ENCODE measurements at places on chromosomes 5 and 9.

GRCh38 chr5:161299053-161299452 is 247.5 kb downstream of the GABRB2 start:
- no peak for DNase-seq

GRCh38 chr5:92222449-92222848 is 839.3 kb upstream of the ARRDC3 start:
- DNase-seq: no peak

DNA sequence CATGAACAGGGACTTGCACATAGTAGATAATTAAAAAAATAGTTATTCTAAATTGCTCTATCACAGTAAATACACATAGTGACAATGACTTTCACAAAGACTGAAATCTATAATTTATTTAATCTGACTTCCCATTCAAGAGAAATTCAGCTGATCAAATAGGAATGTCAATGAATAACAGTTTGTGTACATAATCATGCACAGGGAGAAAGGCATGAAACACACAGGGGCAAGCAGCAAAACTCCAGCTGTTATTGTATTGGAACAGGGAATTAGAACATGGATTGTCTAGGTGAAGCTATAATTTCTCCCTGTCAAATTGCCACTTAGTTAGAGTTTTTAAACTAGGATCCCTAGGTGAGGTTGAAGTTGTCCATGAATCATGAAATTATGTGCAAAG is 99.9 kb downstream of the HCN1 start:
- DNase-seq: no peak

DNA sequence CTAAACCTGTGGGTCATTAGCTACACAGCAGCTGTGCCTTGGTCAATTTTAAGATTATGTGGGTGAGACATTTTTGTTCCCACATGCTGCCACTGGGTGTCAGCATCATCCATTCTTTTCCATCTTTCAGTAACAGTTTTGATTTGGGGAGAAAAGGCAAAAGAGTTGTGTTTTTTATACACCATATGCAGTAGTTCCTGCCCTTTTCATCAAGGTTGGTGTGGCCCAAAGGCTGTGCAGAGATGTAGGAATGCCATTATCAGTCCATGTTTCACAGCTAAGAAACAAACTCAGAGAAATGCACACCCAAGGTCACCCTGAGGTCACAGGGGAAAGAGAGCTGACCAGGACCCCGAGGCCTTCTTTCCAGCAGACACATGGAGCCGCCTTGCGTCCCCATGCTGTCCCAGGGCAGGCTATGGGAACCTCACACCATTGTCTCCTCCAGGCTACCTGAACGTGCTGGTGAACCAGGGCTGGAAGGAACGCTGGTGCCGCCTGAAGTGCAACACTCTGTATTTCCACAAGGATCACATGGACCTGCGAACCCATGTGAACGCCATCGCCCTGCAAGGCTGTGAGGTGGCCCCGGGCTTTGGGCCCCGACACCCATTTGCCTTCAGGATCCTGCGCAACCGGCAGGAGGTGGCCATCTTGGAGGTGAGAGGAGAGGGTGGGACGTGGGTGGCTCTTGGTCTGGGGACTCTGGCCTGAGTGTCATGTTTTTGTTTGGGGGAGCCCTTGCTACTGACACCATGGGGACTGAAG is 27.8 kb upstream of the GRPEL2 start:
- no peak for DNase-seq

DNA sequence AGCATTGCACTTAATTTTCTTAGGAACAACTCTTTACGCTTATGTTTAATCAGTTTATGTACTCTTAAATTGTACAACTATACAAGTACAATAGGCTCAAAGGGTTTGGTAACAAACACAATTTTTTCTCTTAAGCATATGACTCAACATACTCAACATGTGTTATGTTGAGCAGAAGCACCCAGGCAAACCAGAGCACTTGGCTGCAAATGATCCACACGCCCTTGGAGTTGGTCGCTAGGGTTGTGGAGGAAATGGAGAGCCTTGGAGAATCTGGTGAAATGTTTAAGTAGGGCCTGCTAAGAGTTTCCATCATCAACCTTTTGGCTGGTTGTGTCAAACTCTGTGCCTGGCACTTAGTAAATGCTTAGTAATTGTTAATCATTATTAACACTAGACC is 25.1 kb upstream of the MIER3 start:
- no peak for DNase-seq

GRCh38 chr9:91126761-91127445 is 234.8 kb downstream of the AUH start:
- DNase-seq: no peak

Measured in nephron progenitor cell (in vitro differentiated cells).